ENCODE measurements at places on chromosomes 3 and 15. TPM values are rescaled to one million over a fixed set of nuclear protein-coding genes. Genes with fewer than 3 reads are reported as not detected.
A peak's percentile ranks its signal among the peaks of the same experiment; 100 is the strongest.

- peak; percentile 47 for DNase-seq
Observed at GRCh38 chr15:45199136-45199810, 11.5 kb upstream of the SHF start.

- DNase-seq, result no peak
Observed at GRCh38 chr15:57445872-57446271, 69.6 kb downstream of the CGNL1 start.

- DNase-seq, result no peak
Observed at GRCh38 chr3:189748046-189748445, 116.9 kb downstream of the TP63 start.

DNA sequence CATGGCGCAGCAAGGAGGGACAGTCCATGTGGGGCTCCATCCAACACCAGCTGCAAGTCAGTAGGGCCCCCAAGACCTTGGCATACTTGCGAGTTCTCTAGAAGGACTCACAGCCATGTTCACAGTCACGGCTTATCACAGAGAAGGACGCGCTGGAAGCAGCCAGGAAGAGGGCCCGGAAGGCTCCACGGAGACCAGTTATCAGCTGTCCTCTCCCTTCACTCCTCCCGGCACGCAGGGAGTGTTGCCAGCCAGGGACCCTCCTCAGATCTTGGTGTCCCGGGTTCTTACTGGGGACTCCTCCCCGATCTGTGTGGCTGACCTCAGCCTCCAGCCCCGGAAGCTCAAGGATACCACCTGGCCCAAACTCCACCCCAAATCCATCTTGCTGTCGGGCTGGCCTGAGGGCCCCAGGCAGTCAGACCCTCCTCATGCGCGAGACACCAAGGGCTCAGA, 68.0 kb downstream of the SLTM start:
- no peak for DNase-seq

DNA sequence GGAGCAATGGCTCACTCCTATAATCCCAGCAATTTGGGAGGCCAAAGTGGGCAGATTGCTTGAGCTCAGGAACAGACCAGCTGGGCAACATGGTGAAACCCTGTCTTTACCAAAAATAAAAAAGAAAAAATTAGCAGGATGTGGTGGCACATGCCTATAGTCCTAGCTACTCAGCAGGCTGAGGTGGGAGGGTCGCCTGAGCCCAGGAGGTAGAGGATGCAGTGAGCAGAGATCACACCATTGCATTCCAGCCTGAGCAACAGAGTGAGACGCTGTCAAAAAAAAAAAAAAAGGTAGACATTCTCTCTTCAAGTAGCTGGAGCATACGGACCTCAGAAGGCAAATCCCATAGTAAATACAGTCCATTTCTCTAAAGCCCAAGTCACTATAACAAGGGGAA, 7.1 kb upstream of the C3orf80 start:
- no peak for DNase-seq

GRCh38 chr3:25542492-25543039, 114.5 kb downstream of the RARB start:
- DNase-seq, result no peak

- no peak for DNase-seq
Observed at GRCh38 chr3:193955719-193956118, 180.2 kb upstream of the HES1 start.

DNA sequence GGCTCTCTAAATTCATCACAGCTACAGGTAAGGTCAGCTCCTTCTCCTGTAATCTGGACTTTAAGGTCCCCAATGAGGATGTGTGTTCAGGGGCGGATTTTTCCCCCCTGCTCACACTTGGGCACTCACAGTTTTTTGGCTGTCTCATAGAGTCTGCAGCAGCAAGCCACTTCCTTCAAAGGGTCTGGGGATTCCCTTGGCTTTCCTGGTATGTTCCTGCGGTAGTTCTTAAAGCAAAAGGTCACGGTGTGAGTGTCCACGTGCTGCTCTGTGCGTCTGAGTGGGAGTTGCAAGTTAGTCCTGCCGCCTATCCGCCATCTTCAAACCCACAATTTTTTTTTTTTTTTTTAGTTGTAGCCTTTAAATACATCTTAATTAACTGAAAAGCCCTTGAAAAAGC, 15.4 kb upstream of the CFAP20DC start:
- DNase-seq, result no peak

Gene DOCK3
- 0.26 TPM for total RNA-seq

Gene TIPARP
- 16.5 TPM for total RNA-seq

- no peak for DNase-seq
Observed at GRCh38 chr3:113186566-113186965, 24.8 kb upstream of the BOC start.

DNA sequence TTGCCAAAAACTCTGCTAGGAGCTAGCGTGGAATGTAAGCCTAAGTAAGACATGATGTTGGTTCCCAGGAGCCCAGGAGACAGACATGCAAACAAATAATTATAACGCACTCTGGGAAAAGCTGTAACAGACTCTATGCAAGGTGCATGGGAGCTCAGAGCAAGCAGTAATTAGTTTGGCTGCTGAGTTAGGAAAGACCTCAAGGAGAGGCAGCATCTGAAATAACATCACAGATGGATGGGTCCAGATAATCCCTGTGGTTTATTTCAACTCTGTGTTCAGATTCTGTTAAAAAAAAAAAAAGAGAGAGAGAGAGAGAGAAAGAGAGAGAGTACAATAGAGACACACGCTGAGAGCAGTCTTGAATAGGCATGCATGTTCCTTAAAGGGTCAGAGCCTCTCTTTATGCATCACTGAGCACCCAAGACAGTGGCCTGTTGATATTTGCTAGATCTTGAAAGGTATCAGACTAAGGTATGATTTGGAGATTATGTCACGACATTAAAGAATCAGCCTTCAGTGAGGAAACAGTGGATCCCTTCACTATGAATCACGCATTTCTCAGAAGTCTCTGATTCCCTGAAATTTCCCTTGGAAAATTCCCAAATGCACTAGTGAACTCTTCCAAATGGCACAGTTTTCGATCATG, 124.4 kb upstream of the LIPC start:
- DNase-seq, result peak; percentile 58

DNA sequence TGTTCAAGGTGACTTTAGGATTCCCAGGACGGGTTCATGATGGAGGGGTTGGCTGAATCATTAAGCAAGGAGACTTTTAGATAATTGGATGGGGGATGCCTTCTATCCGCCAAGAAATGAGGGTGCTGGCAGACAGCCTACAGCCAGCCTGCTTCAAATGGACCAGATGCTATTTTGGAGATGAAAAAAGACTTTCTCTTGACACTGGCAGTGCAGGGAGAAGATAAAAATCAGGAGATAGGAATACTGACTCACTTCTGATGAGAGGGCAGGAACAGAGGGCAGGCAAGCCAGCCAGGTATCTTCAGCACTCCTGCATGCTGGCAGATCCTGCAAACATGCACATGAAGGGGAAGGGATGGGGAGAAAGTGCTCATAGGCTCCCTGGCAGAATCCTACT, 7.7 kb upstream of the SYN2 start:
- DNase-seq, result no peak

DNA sequence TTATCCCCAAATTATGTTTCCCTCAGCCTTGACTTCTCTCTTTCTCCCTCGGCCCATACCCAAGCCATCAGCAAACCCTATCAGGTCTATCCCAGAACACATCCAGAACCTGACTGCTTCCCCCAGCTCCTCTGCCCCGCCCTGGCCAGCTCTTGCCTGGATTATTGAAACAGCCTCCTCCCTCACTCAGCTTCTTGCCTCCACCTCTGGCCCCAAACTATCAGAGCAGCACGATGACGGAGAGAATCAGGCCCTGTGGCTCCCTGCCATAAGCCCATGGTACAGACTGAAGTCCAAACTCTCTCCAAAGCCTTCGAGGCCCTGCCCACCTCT, 105.3 kb upstream of the LINGO1 start:
- no peak for DNase-seq

GRCh38 chr3:172094621-172095557, 55.5 kb downstream of the FNDC3B start:
- no peak for DNase-seq

GRCh38 chr3:23885210-23885609, 31.6 kb downstream of the NKIRAS1 start:
- no peak for DNase-seq

DNA sequence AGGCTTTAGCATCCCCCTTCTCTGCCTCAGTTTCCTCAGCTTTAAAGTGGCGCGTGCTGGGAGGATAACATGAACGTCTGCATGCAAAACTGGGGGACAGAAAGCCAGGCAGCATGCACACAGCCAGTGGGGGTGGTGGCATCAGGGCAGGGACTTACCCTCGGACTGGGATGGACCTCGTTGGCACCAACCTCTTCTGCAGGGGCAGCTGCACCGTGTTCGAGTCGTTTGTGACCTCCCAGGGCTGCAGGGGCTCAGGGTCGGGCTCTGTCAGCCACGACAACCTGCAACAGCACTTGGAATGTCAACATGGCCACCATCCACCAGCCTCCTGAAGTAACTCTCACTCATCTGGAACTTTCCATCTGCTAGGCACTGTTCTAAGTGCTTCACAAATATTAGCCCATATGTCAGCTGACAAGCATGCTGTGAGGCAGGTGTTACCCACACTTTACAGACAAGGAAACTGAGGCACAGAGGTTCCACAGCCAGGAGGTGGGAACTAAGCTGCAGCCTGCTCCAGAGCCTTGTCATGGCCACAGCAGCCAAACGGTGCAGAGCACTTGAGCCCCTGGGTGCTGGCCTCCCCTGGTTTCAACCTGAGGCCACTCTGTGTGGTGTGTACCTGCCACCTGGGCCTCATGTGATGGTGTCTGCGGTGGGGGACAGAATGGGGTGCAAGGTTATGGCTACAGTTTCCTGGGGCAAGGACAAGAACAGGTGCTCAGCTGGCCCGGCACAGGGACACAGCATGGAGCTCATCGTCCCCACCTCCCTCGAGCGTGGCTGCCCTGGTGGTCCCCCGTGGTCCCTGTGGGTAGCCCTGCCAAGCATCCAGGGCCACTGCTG, 6.7 kb downstream of the C3orf22 start:
- DNase-seq, result no peak

Gene XYLB
- 3.2 TPM for total RNA-seq

Gene REC114
- total RNA-seq, result not detected

- DNase-seq, result no peak
Observed at GRCh38 chr3:152296971-152297370, 28.2 kb downstream of the MBNL1 start.

GRCh38 chr15:40545457-40545856, 19.4 kb downstream of the CCDC32 start:
- DNase-seq, result no peak

GRCh38 chr3:176357891-176358290, 839.4 kb downstream of the TBL1XR1 start:
- no peak for DNase-seq

- DNase-seq, result no peak
Observed at GRCh38 chr3:194124193-194124592, 11.8 kb upstream of the HES1 start.

- DNase-seq, result no peak
Observed at GRCh38 chr3:152835601-152836102, 721 bp downstream of the P2RY1 start.

GRCh38 chr3:16277471-16277870, 12.5 kb downstream of the OXNAD1 start:
- DNase-seq, result no peak

- DNase-seq, result peak; percentile 22
Observed at GRCh38 chr15:68399096-68400065, 32.6 kb downstream of the ITGA11 start.

- no peak for DNase-seq
Observed at GRCh38 chr15:60869851-60870250, 359.3 kb downstream of the RORA start.

DNA sequence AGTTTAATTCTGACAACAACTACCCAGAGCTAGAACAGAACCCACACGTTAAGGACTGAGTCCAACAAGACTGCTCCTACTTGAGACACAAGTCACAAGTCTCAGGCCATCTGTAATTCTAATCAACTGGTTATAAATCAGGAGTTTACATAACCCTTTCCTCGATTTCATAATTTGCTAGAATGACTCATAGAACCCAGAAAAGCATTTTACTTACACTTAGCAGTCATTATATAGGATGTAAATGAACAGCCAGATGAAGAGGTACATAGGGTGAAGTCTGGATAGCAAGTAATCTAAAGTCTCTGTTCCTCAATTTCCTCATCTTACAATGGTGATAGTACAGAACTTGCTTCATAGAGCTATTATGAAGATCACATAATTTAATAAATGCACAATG, 1018.2 kb downstream of the DIPK2A start:
- no peak for DNase-seq

DNA sequence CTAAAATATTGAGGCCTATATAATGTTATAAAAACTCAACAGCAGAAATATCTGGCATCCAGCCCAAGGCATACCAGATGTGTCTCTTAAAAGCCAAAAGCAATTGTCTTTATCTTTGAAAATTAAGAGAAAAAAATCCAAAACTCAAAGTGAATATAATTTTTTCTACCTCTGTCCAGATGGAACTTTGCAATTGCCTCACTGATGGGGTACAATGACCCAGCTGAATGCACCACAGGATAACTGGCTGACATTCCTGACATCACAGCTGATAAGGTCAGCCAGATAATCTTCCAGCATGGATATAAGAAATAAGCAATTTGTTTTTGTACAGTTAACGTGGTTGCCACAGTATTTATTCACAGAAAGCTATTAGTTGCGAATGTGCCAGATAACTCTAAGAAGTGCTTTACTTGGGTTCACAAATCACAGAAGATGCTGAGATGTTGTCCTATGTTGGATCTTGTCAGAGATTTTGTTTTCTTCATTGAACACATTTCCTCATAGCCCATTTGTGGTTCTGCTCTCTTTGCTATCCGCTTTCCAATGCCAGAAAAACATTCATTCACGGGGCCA, 566.9 kb upstream of the CCDC54 start:
- DNase-seq, result no peak

Gene CD276
- 198 TPM for total RNA-seq

- DNase-seq, result peak; percentile 64
Observed at GRCh38 chr3:21750831-21751391, at the start of gene ZNF385D. ZNF385D (minus strand) TSS chr3:21751210; CDS start chr3:21750916, 294 bp downstream.

- no peak for DNase-seq
Observed at GRCh38 chr15:65660927-65661326, 39.2 kb downstream of the SLC24A1 start.

Gene HEMK1
- 25.6 TPM for total RNA-seq

GRCh38 chr3:150829408-150829807, 66.4 kb upstream of the SIAH2 start:
- no peak for DNase-seq

Gene TRAT1
- total RNA-seq, result not detected

- no peak for DNase-seq
Observed at GRCh38 chr3:119950666-119951325, 143.5 kb downstream of the GSK3B start.

All from Caki2 (cell line).